ENCODE measurements at places on chromosomes 4 and X.

- DNase-seq: no peak
Measured at GRCh38 chr4:79250887-79251286, 75.0 kb downstream of the NAA11 start.

- DNase-seq: no peak
Measured at GRCh38 chr4:127224556-127224955, 408.2 kb upstream of the INTU start.

DNA sequence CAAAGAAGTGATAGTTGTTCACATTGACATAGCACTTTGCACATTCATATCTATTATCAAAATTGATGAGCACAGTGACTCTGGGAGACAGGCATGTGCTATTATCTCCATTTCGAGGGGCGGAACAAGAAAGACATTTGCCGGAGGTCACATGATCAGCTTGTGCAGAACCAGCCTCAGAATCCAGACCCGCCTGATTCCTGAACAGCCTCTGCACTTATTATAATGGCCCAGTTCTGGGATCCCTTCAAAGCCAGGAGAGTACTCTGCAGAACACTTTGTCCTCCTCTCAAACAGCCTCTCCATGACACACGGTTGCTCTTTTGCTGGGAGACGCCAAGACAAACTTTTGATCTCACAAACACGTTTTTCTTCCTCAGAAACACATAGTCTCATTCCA is 48.4 kb downstream of the RWDD4 start:
- no peak for DNase-seq

- no peak for DNase-seq
Measured at GRCh38 chr4:71814433-71814832, 30.6 kb upstream of the GC start.

DNA sequence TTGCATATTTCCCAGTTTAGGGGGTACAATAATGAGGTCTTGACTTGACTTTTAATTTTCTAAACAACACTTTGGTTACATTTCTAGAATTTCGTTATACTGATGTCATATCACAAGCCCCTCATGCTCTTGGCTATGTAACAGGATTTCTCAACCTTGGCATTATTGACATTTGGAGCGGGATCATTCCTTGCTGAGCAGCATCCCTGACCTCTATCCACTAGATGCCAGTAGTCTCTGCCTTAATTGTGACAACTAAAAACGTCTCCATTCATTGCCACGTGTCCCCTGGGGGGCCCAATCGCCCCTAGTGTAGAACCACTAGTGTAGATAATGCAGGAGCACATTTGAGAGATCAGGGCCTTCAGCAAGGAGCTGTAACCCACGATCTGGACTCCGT is 234.2 kb upstream of the MID1 start:
- no peak for DNase-seq

- DNase-seq: no peak
Measured at GRCh38 chr4:172356016-172356415, 542.8 kb downstream of the GALNTL6 start.

- DNase-seq: no peak
Measured at GRCh38 chrX:132127743-132128142, at the start of gene FRMD7. Gene FRMD7 (minus strand): TSS chrX:132128020. CDS start chrX:132127844, 176 bp downstream.

- no peak for DNase-seq
Measured at GRCh38 chrX:19332983-19333382, 10.7 kb upstream of the PDHA1 start.

GRCh38 chrX:19372547-19373331 is 29.0 kb downstream of the PDHA1 start:
- DNase-seq: no peak

DNA sequence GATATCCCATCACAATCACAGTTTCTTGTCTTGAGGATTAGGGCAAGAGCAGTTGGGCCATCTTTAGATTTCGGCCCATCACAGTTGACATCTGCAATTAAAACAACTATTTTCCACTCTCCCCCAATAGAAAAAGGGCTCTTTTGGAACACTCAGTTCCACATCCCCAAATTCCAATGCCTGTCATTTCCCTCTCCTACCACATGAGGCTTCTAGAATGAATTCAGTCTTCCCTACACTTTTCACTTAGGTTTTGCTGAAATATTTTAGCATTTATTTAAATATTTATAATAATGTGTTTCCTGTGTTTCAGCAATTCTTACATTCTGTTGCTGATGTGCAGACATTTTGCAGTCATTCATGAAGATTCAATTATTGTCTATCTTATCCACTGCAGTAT is 118.4 kb downstream of the COX18 start:
- no peak for DNase-seq

DNA sequence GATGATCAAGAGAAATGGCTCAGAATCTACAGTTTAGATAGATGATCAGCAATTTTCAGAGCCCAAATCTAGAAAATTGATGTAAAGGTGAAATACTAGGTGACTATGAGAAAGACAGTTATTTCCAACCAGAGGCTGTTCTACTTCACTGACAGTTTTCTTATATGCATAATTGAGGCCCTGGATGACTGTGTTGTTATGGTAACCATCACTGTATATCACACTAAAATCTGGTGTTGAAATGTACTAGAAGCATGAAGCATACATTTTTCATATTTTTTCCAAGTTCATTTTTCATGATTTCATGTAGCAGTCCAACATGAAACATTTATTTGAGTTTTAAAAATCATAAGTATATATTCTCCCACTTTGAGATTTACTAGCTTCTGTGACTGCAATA is 87.4 kb downstream of the ATXN3L start:
- no peak for DNase-seq

- no peak for DNase-seq
Measured at GRCh38 chr4:117577686-117578311, 456.5 kb upstream of the NDST3 start.

DNA sequence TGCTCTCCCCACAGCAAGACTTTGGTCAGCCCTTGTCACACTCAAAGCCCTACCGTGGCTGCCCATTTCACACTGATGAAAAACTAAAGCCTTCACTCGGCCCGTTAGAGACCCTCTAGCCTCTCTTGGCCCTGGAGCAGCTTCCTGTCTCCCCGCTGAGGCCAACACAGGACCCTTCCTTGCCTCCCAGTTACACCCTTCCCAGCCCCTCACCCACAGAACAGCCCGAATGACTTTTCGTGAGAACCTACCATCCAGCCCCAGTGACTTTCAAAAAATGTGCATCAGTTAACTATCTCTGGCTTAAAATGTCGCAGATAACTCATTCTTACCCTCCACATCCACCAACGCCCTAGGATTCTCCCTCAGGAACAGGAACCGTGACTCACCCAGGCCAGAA is 756 bp upstream of the TAF9B start:
- no peak for DNase-seq

DNA sequence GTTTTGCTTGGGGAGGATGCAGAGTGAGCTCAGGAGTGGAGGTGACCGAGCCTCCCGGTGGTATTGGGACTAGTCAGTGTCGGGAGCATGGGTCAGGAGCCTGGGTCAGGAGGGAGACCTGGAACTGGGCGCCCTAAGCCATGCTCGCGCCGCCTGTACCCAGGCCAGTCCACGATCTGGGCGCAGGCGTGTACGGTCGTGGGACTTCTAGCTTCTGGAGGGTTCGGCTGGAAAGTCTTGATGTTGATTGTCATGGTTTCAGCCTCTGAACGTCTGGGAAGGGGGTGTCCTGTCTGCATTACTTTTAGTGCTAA is 244 bp downstream of the EIF2S3 start:
- no peak for DNase-seq

DNA sequence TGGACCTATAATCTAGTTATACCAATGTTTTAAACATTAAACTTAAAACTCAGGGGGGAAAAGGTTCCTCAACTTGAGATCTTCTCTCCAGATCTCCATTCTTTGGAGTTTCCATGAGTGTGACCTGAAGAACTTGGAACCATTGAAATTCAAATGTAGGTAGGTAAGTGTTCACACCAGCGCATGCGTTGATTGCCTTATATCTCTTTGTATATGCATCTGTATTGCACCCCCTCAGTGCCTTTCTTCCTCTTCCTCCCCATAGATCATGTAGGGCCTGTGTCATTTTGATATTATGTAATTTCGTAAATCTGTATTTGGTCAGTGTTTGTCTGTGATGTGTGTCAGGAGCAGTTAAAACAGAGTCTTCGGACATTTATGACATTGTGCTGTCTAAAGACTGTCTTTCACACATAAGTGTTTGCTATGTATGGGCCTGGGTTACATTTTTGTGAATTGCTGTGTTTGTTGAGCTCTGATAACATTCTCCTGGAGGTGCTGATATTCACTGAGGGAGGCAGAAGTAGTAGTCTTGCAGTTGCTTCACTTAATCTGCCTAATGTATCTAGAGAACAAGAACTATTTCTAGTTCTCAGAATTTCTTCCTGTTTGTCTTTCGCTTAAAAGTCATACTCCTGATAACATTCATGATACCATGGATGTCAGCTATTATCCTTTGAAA is 126.3 kb downstream of the RAP1GDS1 start:
- DNase-seq: no peak

GRCh38 chr4:158484173-158484885 is 37.4 kb upstream of the RXFP1 start:
- no peak for DNase-seq

GRCh38 chrX:124497386-124497785 is 151.0 kb downstream of the SH2D1A start:
- DNase-seq: no peak

GRCh38 chr4:53672873-53673272 is 81.6 kb upstream of the LNX1 start:
- no peak for DNase-seq

DNA sequence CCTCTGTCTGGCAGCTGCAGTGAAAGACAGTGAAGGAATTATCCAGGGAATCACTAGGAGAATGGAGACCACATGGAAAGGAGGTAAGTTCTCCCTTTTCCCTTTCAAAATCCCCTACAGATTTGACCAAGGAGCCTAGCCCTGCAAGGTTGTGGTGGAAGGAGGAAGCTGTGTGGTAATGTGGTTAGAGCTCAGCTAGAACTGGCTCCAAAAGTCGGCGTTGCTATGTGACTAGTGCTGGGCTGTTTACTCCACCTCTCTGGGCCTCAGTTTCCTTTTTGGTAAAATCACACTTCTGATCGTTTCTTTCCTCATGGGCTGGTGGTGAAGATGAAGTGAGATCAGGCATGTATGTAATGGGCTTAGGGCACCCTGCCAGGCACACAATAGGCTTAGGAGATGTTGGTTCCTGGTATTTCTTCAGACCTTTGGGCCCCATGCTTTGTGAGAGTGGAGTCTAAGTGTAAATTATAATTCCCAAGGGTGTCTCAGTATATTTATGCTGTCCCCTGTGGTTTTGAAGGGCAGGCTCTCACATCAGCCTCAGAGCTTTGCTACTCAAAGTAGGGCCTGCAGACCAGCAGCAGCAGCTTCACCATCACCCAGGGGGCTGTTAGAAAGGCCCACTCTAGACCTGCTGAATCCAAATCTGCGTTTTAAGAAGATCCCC is 183.7 kb upstream of the BCOR start:
- no peak for DNase-seq

GRCh38 chr4:68074397-68074796 is 55.3 kb downstream of the TMPRSS11F start:
- DNase-seq: no peak

DNA sequence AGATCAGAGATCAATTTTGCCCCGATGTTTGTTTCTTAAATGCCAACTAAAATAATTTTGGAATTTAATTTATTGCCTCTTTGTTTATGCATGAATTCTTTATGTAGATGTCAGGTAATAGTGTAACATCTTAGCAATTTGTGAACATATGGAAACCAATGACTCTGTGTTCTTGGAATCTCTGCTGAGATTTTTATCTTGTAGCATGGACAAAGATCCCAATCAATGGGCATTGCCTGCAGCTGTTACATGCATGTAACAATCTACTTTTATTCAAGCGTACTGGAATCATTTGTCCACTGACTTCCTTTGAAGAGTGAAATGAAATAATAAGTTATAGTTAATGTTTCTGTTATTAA is 61.6 kb upstream of the ARSJ start:
- DNase-seq: no peak

All from stimulated activated CD4-positive, alpha-beta T cell treated with anti-CD3 and anti-CD28 coated beads, Interleukin-1b, Interleukin-23, amount 100 ng/mL, for 24 hours (primary cell).